ENCODE measurements at places on chromosomes 12 and 14. TPM values are rescaled to one million over a fixed set of nuclear protein-coding genes. Genes with fewer than 3 reads are reported as not detected.

Gene TMEM179
- total RNA-seq: 1.2 TPM

GRCh38 chr12:45670346-45671065, 59.0 kb upstream of the ARID2 start:
- H3K4me3 ChIP-seq: no peak overlapping the region
- no peak for DNase-seq

- H3K27me3 ChIP-seq: no peaks in the 10 kb centered on the region
- no peak overlapping the region for H3K4me3 ChIP-seq
- H3K27ac ChIP-seq: peak overlapping the region; percentile 92
- peaks cover 28% of the 10 kb centered on the region for H3K4me1 ChIP-seq
- DNase-seq: no peak
These were observed 31.3 kb upstream of the BCAT1 start for GRCh38 chr12:24979976-24980730.

GRCh38 chr14:68704736-68705720, 87.8 kb downstream of the ZFP36L1 start:
- H3K27me3 ChIP-seq: no peaks in the 10 kb centered on the region
- H3K4me1 ChIP-seq: peaks cover 27% of the 10 kb centered on the region
- H3K4me3 ChIP-seq: no peak overlapping the region

GRCh38 chr12:49687941-49688340, 19.3 kb downstream of the FMNL3 start:
- no peaks in the 10 kb centered on the region for H3K27me3 ChIP-seq
- H3K27ac ChIP-seq: no peak overlapping the region
- no peaks in the 10 kb centered on the region for H3K36me3 ChIP-seq
- DNase-seq: no peak
- peaks cover 46% of the 10 kb centered on the region for H3K4me1 ChIP-seq

DNA sequence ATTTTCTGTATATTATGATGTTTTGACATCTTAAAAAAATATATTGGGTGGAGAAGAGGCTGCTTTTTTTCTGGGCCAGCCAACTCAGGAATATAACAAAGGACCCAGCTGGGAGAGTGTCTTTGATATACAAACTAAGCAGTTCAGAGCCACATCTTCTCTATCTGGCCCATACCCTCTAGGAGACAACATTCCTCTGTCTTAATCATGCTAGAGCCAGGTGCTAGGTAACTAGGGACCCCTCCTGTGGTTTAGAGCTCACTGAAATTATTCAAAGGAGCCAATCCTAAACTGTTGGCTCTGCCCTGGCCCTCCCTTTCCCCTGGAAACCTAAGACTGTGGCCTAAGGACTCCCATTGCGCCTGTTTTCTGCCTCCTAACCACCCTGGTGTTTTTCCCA, 193.1 kb upstream of the DIO2 start:
- no peaks in the 10 kb centered on the region for H3K36me3 ChIP-seq
- H3K27me3 ChIP-seq: no peaks in the 10 kb centered on the region
- no peak overlapping the region for H3K4me3 ChIP-seq
- no peak for DNase-seq
- no peak overlapping the region for H3K27ac ChIP-seq
- peaks cover 11% of the 10 kb centered on the region for H3K4me1 ChIP-seq

- H3K27ac ChIP-seq: no peak overlapping the region
- no peaks in the 10 kb centered on the region for H3K36me3 ChIP-seq
- no peaks in the 10 kb centered on the region for H3K4me1 ChIP-seq
- H3K4me3 ChIP-seq: no peak overlapping the region
- DNase-seq: no peak
- H3K27me3 ChIP-seq: peaks cover 29% of the 10 kb centered on the region
These were observed 29.7 kb downstream of the ESRRB start for GRCh38 chr14:76405627-76406026.

DNA sequence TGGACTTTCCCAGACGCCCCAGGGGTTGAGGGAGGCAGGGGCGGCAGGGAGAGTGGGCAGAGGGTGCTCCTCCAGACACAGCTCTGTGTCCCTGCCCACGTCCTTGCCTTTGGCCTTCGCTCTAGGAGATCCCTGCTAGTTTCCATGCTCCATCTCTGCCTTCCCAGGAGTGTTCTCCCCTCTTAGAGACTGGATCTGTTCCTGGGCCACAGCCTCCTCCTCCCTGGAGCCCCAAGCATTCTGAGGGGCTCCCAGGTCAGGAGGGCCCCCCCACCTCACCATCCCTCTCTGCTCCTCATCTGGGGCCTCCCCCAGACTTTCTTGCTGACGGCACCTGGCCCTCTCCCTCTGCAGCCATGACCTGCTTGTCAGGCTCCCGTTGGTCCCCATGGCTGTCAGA, 216.0 kb upstream of the FKBP4 start:
- no peak for DNase-seq
- H3K27me3 ChIP-seq: no peaks in the 10 kb centered on the region
- H3K4me1 ChIP-seq: peaks cover 7% of the 10 kb centered on the region

- no peak for DNase-seq
- peaks cover 8% of the 10 kb centered on the region for H3K4me1 ChIP-seq
- no peak overlapping the region for H3K27ac ChIP-seq
- H3K36me3 ChIP-seq: peaks cover 3% of the 10 kb centered on the region
These were observed 98.6 kb downstream of the GCH1 start for GRCh38 chr14:54803926-54804537.

DNA sequence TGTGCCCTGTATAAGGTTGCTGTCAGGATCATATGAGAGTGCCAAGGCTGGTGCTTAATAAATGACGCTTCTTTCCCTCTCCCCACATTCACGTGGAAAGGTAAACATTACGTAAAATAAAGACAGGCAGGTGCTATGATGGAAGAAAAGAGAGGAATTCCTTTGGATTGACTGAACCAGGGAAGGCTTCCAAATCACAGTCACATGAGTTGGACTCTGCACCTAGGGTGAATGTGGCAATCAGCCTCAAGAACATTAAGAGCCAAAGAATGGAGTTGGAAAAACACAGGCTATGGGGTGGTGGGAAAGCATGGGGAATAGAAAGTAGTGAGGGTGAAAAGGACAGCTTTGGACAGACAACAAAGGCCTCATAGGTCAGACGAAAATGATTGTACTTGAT, 473.1 kb downstream of the VRK1 start:
- no peak overlapping the region for H3K27ac ChIP-seq
- H3K4me3 ChIP-seq: no peak overlapping the region
- no peak for DNase-seq
- H3K36me3 ChIP-seq: no peaks in the 10 kb centered on the region
- peaks cover 4% of the 10 kb centered on the region for H3K4me1 ChIP-seq

- H3K4me1 ChIP-seq: peaks cover 22% of the 10 kb centered on the region
- H3K27ac ChIP-seq: no peak overlapping the region
- no peak for DNase-seq
- no peak overlapping the region for H3K4me3 ChIP-seq
- H3K27me3 ChIP-seq: no peaks in the 10 kb centered on the region
- peaks cover 6% of the 10 kb centered on the region for H3K36me3 ChIP-seq
These were observed 11.6 kb upstream of the SMCO2 start for GRCh38 chr12:27434673-27435565.

- no peaks in the 10 kb centered on the region for H3K4me1 ChIP-seq
- H3K36me3 ChIP-seq: no peaks in the 10 kb centered on the region
- H3K27ac ChIP-seq: no peak overlapping the region
- DNase-seq: no peak
These were observed 174.2 kb upstream of the E2F7 start for GRCh38 chr12:77239617-77240016.

- H3K36me3 ChIP-seq: no peaks in the 10 kb centered on the region
- peak overlapping the region; percentile 78 for H3K27ac ChIP-seq
- DNase-seq: no peak
These were observed 9.1 kb downstream of the GSG1 start for GRCh38 chr12:13094367-13094766.

DNA sequence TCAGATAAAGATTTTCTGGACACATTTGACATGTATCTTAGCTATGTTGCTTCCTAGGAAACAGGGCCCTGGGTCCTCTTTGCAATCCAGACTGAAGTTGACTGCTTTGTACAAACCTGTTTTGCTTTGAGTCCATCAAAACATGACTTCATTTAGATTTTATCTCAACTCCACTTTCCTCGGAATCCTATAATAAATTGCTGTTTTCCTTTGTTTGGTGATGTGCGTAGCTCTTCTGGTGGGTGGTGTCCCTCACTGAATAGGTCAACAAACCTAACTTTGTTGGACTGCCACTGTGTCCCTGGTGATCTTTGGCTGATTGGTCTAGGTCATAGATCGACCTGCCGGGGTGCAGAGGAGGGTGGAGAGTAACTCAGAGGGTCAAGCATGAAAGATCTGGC, 735 bp upstream of the P2RX7 start:
- H3K4me3 ChIP-seq: no peak overlapping the region
- peaks cover 15% of the 10 kb centered on the region for H3K27me3 ChIP-seq
- no peak overlapping the region for H3K27ac ChIP-seq
- H3K36me3 ChIP-seq: no peaks in the 10 kb centered on the region
- no peak for DNase-seq
- H3K4me1 ChIP-seq: peaks cover 24% of the 10 kb centered on the region

- DNase-seq: no peak
- H3K36me3 ChIP-seq: peaks cover 8% of the 10 kb centered on the region
- H3K4me1 ChIP-seq: peaks cover 21% of the 10 kb centered on the region
- no peak overlapping the region for H3K4me3 ChIP-seq
- H3K27me3 ChIP-seq: no peaks in the 10 kb centered on the region
These were observed 13.0 kb downstream of the ATG14 start for GRCh38 chr14:55398679-55399078.

DNA sequence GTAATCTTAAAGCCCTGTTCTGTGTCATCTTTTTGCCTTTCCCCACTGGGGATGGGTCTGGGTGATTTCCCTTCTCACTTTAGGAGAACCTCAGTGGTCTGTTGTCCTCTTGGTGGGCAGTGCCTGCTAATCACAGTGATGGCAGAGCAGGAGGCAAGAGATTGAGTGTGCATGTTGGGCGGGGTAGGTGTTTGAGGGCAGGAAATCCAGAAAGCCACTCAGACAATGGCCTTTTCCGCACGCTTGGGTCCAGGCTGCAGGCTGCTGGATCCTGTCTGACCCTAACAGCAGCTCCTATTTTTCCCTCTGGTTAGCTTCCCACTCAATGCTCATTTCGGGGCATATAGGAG, 13.7 kb upstream of the ITGA5 start:
- peaks cover 4% of the 10 kb centered on the region for H3K27me3 ChIP-seq
- no peak overlapping the region for H3K4me3 ChIP-seq
- H3K4me1 ChIP-seq: peaks cover 18% of the 10 kb centered on the region
- no peaks in the 10 kb centered on the region for H3K36me3 ChIP-seq
- no peak overlapping the region for H3K27ac ChIP-seq

- no peak overlapping the region for H3K27ac ChIP-seq
- H3K4me3 ChIP-seq: no peak overlapping the region
- no peak for DNase-seq
These were observed 142.5 kb upstream of the ARID2 start for GRCh38 chr12:45587012-45587411.
